ENCODE measurements at places on chromosomes 2 and 18. TPM values are rescaled to one million over a fixed set of nuclear protein-coding genes. Genes with fewer than 3 reads are reported as not detected.

ZRANB3 gene
- total RNA-seq, result 21.4 TPM

CAPN13 gene
- not detected for total RNA-seq

RUFY4 gene
- total RNA-seq, result 0.76 TPM

NLRC4 gene
- not detected for total RNA-seq

SKOR2 gene
- total RNA-seq, result not detected

TEKT4 gene
- total RNA-seq, result not detected

DHRS9 gene
- not detected for total RNA-seq

MROH2A gene
- not detected for total RNA-seq

DNA sequence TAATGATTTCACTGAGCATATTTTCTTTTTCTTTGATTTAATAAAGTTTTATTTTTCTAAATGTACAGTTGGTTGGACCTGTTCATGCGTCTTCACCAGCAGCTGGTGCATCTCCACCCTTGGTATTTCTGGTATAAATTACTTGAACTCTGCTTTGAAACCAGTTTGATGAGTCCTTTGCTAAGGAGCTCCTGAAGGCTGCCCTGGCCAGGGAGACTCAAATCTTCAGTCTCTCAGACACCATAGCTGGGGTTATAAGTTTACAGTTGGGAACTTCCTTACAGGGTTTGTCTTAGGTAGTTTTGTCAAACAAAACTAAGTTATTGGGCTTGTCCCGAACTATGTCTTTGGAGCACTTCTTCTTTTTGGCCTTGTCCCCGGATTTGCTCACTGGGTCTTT is 44.7 kb downstream of the HS1BP3 start:
- DNase-seq, result no peak
- no peaks in the 10 kb centered on the region for H3K36me3 ChIP-seq
- no peak overlapping the region for H3K27ac ChIP-seq
- no peaks in the 10 kb centered on the region for H3K4me1 ChIP-seq

GRCh38 chr18:79859314-79859713 is 61.6 kb downstream of the KCNG2 start:
- H3K27ac ChIP-seq, result no peak overlapping the region
- no peak overlapping the region for H3K4me3 ChIP-seq
- H3K4me1 ChIP-seq, result peaks cover 5% of the 10 kb centered on the region
- DNase-seq, result no peak

DNA sequence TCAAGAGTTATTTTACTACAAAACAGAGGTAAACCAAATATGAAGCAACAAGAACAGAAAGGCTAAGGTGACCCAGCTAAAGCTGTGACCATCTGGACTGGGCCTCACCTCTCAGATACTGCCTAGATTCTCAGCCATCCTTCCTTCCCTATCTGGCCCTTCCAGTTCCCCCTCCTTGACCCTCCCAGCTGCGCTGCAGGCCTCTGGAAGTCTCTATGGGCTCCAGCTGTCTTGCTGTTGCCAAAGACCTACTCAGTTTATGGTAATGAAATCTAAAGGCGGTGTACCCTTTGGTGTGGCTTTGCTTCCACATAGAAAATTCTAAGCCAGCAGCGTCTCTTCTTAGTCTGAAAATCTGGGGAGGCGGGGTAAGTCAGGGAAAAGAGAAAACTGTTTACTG is 55.7 kb downstream of the ARHGEF33 start:
- DNase-seq, result no peak
- no peak overlapping the region for H3K27ac ChIP-seq
- no peaks in the 10 kb centered on the region for H3K36me3 ChIP-seq
- no peaks in the 10 kb centered on the region for H3K27me3 ChIP-seq
- H3K4me1 ChIP-seq, result no peaks in the 10 kb centered on the region
- no peak overlapping the region for H3K4me3 ChIP-seq

- no peak overlapping the region for H3K4me3 ChIP-seq
- H3K27ac ChIP-seq, result no peak overlapping the region
- peaks cover 8% of the 10 kb centered on the region for H3K4me1 ChIP-seq
- no peaks in the 10 kb centered on the region for H3K27me3 ChIP-seq
- H3K36me3 ChIP-seq, result peaks cover 6% of the 10 kb centered on the region
Measured at GRCh38 chr2:69992310-69993047, 31.0 kb upstream of the ASPRV1 start.

GRCh38 chr18:8807488-8807805 is 102.1 kb downstream of the MTCL1 start:
- H3K36me3 ChIP-seq, result no peaks in the 10 kb centered on the region
- H3K27ac ChIP-seq, result no peak overlapping the region
- DNase-seq, result peak; percentile 17
- H3K27me3 ChIP-seq, result no peaks in the 10 kb centered on the region
- H3K4me1 ChIP-seq, result peaks cover 15% of the 10 kb centered on the region

DNA sequence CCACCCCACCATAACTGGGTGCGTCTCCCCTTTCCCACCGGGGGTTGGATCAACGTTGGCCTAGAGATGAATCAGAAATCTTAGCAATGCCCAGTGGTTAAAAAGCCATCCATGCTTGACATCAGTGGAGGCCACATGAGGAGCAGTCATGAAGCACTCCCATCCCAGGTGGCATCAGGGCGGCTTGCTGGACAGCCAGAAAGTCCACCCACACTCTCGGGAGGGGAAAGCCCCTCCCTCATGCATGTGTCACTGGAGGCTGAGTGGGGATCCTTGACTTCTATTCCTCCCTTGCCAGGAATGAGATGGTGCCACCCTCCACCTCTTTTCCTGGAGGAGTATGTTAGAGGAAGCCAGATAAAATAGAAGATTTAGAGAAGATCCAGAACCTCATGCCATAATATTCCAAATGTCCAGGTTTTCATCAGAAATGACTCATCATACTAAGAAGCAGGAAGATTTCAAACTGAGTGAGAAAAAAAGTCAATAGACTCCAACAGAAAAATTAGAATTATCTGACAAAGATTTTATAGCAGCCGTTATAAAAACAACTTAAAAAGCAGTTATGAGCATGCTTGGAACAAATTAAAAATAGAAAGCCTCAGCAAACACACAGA is 507.1 kb upstream of the ID2 start:
- no peak overlapping the region for H3K4me3 ChIP-seq
- H3K4me1 ChIP-seq, result no peaks in the 10 kb centered on the region
- H3K27me3 ChIP-seq, result no peaks in the 10 kb centered on the region
- DNase-seq, result no peak
- H3K36me3 ChIP-seq, result no peaks in the 10 kb centered on the region

DNA sequence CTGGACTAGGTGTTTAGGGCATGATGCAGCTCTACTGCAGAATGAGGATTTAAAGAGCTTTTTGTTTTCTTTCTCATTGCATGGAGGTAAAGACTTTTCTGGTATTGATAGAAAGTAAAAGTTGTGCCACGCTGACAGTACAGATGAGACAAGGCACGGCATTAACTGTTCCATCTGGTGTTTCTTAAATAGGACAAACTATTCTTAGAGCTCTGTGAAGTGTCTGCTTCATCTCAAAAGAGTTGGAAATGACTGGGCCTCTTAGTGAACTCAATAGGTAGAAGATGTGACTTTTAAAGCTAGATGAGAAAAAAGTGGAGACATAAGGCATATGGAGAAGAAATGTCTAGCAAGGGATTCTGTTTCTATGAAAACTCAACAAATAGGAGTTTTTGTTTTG is 321.8 kb downstream of the RPRM start:
- H3K27me3 ChIP-seq, result peaks cover 7% of the 10 kb centered on the region
- no peak overlapping the region for H3K27ac ChIP-seq
- DNase-seq, result no peak
- no peaks in the 10 kb centered on the region for H3K36me3 ChIP-seq

DNA sequence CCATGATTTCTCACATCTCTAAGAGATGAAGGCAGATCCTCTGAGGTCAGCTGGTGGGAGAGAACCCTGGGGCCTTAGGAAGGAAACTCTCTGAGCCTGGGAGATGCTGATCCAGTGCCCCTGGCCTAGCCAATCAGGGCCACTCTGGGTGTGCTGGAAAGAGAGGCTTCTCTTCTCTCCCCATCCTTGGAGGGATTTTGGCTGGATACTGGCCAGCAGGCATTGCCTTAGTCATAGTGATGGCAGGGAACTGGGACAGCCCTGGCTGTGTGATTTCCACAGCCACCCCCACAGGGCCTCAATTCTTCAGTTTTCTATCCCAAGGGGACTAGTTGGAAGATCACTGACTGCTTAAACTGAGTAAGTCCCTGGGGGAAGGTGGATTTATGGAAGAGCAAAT is 26.6 kb upstream of the PLB1 start:
- peaks cover 4% of the 10 kb centered on the region for H3K27me3 ChIP-seq
- DNase-seq, result no peak
- no peak overlapping the region for H3K4me3 ChIP-seq
- no peak overlapping the region for H3K27ac ChIP-seq

- H3K27me3 ChIP-seq, result no peaks in the 10 kb centered on the region
- no peak overlapping the region for H3K27ac ChIP-seq
- no peaks in the 10 kb centered on the region for H3K36me3 ChIP-seq
- DNase-seq, result no peak
- no peaks in the 10 kb centered on the region for H3K4me1 ChIP-seq
- no peak overlapping the region for H3K4me3 ChIP-seq
Measured at GRCh38 chr2:101113441-101114267, 37.5 kb downstream of the TBC1D8 start.

DNA sequence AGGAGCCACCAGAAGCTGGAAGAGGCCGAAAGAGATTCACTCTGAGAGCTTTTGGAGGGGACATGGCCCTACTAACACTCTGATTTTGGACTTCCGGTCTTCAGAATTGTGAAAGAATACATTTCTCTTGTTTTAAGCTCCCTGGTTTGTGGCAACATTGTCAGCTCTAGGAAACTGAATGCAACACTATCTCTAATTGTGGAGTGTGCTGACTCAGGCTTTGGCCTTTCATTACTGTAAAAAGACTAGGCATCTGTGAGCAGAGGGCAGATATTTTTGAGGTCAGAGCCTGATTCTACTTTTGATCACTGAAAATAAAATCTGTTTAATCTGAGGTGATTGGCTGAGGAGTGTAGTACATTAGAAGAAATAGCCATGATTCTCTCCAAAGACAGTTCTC is 185.4 kb upstream of the FAM98A start:
- H3K4me1 ChIP-seq, result no peaks in the 10 kb centered on the region
- no peak overlapping the region for H3K27ac ChIP-seq
- peaks cover 3% of the 10 kb centered on the region for H3K27me3 ChIP-seq
- no peaks in the 10 kb centered on the region for H3K36me3 ChIP-seq

GRCh38 chr2:180730976-180731375 is 249.4 kb upstream of the UBE2E3 start:
- no peak overlapping the region for H3K4me3 ChIP-seq
- no peak for DNase-seq
- no peaks in the 10 kb centered on the region for H3K4me1 ChIP-seq
- no peaks in the 10 kb centered on the region for H3K27me3 ChIP-seq
- no peak overlapping the region for H3K27ac ChIP-seq

GRCh38 chr2:9112079-9112721 is 94.4 kb upstream of the ASAP2 start:
- H3K4me3 ChIP-seq, result no peak overlapping the region
- H3K27me3 ChIP-seq, result peaks cover 4% of the 10 kb centered on the region
- no peak overlapping the region for H3K27ac ChIP-seq
- no peaks in the 10 kb centered on the region for H3K4me1 ChIP-seq
- no peaks in the 10 kb centered on the region for H3K36me3 ChIP-seq
- peak; percentile 3 for DNase-seq

DNA sequence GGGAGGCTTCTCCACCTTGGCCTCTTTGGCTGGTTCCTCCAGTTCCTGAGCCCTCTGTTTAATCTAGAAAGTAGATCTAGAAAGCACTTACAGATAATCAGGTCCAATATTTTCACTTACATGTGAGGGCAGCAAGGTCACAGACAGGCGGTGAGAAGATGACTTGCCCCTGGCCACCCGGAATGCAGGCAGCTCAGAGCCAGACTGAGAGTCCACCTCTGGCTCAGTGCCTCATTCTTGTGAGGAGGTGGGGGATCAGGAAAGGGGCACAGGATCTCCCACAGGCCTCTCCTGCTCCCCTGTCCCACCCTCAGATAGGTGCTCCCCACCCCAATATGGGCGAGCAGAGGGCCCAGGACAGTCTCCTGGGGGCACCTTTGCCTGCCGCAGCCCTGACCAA is 5.8 kb downstream of the WNT6 start:
- H3K27me3 ChIP-seq, result peaks cover 42% of the 10 kb centered on the region
- no peak for DNase-seq
- no peak overlapping the region for H3K27ac ChIP-seq

- peaks cover 60% of the 10 kb centered on the region for H3K4me1 ChIP-seq
- no peak for DNase-seq
- peaks cover 1% of the 10 kb centered on the region for H3K36me3 ChIP-seq
- H3K4me3 ChIP-seq, result no peak overlapping the region
Measured at GRCh38 chr2:46548103-46548486, 68.7 kb downstream of the TMEM247 start.

- H3K27me3 ChIP-seq, result peaks cover 7% of the 10 kb centered on the region
- H3K36me3 ChIP-seq, result no peaks in the 10 kb centered on the region
- H3K4me3 ChIP-seq, result no peak overlapping the region
- no peaks in the 10 kb centered on the region for H3K4me1 ChIP-seq
- H3K27ac ChIP-seq, result no peak overlapping the region
Measured at GRCh38 chr2:69113627-69114026, 100.6 kb downstream of the ANTXR1 start.

DNA sequence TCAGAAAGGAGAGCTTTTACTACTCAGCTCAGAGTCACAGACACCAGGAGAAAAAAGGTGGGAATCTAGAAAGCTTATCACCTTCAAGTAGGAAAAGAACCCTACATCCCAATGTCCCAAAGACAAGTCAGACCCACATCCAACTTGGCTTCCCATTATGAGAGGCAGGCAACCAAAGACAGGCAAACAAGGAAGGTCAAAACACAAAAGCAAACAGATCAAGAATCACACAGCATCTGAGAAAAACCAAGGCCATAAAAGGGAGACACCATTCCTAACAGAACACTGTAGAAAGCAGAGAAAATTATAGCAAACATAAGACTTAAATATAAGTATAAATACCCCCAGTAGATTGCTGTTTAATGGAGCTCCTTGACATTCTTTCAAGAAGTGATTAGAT is 40.7 kb downstream of the SLC3A1 start:
- no peaks in the 10 kb centered on the region for H3K4me1 ChIP-seq
- DNase-seq, result no peak
- no peaks in the 10 kb centered on the region for H3K27me3 ChIP-seq

DNA sequence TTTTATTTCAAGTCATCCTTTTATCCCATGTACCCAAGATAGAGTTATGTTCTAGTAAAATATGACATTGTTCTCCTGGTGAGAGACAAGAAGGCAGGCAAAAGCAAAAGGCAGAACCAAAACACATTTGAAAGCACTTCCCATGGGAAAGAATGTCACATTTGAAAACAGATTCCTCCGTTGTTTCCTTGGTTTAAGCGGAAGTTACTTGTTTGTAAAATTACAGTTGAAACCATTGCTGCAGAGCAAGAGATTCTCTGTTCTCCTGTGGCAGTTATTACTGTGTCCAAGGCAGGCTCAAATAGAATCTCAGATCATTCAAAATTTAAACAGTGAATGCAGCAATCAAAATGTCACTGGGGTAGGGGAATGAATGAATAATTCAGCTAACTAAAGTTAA is 149.6 kb downstream of the MTCL1 start:
- no peak overlapping the region for H3K27ac ChIP-seq
- peaks cover 2% of the 10 kb centered on the region for H3K27me3 ChIP-seq
- no peaks in the 10 kb centered on the region for H3K36me3 ChIP-seq
- H3K4me3 ChIP-seq, result no peak overlapping the region
- no peak for DNase-seq

- H3K4me3 ChIP-seq, result no peak overlapping the region
- H3K27me3 ChIP-seq, result no peaks in the 10 kb centered on the region
- H3K36me3 ChIP-seq, result no peaks in the 10 kb centered on the region
Measured at GRCh38 chr2:150872756-150873395, 385.4 kb upstream of the RND3 start.
